ENCODE measurements at places on chromosomes 4 and X.

GRCh38 chr4:100849319-100849718 is 331.5 kb upstream of the EMCN start:
- no peak for DNase-seq

DNA sequence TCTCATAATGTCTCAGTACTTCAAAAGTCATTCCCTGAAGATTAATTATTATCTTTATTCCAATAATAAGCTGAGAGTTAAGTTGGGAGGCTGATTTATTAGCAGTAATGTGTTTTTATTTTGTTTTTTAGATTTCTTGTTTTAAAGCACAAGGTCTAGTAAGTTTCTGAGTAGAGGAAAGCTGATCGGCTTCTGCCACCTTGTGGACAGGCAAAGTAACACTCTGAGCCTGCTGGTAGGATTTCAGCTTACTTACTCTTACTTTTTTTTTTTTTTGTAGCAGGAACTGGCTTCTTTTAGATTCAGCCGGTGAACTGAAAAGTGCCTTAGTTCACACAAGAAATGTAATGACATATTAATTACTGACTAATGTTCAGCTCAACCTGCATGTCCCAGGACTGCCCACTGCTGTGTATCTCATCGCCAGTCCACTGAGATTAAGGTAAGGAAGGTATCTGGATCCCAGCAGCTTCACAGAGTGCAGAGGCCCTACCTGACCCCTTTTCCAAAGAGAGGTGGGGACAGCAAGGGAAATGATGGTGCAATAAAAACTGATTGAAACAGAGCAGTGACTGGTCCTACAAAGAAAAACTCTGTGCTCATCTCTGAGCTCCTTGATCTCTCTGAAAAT is 126.5 kb downstream of the ADGRA3 start:
- DNase-seq: peak; percentile 47

DNA sequence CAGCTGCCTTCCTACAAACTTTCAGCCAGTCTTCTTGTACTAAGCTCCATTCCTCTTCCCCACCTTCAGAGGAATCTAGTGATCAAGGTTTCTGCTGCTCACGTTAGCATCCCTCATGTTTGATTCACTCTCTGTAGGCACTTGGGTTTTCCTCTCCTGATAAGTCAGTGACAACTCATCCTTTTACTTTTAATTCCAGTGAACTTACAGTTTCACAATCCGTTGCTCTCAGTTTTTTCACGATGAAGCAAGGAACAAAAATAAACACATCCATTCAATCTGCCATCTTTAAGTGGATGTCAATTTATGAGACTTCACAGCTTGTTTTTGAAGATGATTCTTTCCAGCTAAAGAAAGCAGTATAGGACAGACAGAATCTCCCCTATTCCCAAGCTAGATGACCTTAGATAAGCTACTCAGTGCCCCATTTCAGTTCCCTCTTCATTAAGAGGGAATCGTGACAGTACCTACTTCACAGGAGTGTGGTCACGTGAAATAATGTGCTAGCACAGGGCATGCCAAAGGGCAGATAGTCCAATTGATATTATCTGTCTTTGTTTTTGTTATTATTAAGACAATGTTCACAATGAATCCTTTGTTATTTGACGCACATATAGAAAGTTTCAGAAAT is 234.3 kb downstream of the PALLD start:
- no peak for DNase-seq

- no peak for DNase-seq
Observed at GRCh38 chr4:7333801-7334421, 100.8 kb downstream of the PSAPL1 start.

DNA sequence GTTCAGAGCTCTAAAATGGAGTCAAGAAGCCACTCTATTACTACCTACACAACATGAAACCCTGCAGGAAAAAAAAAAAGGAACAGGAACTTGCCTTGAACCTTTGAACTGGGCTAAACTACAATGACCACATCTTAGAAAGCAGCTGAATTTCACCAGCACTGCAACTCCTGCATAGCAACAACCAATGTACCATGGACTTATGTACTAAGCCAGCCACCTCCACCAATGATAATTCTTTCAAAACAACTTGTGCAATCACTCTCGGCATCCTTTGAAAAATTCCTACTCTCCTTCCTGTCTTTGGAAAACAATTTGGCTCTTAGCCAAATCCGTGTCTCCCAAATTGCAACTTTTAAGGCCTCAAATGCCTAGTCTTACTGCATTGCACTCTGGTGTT is 26.8 kb upstream of the FMR1 start:
- DNase-seq: no peak

- no peak for DNase-seq
Observed at GRCh38 chrX:111759686-111760085, 78.7 kb downstream of the ALG13 start.

DNA sequence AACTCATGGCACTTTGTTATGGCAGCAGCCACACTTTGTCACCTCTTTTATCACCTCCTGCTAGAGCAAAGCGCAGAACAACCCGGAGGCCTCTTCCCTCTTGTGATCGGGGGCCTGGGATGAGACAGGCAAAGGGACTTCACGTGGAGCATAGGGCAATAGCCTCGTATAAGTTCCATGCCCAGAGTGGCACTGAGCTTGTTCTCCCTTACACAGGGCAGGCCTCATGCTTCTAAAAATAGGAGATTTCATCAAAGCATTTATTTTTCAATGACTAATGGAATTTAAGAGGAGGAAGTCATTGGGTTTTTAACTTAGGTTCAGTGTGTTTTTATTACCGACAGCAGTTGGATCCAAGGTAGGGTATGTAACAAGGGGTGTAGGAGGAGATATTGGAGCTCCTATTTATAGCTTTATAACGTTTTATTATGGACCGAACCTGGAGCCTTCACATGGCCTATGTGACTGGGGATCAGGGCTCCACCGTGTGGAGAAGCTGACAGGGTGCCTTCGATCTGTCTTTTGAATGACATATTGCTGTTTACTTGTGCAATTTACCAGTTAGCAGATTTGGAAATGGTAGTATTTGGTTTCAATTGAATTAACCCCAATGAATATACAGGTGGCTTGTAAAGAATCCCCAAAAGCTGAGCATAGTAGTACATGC is 93.8 kb downstream of the SLC2A9 start:
- no peak for DNase-seq

- no peak for DNase-seq
Observed at GRCh38 chr4:15855804-15856475, 77.8 kb downstream of the CD38 start.

DNA sequence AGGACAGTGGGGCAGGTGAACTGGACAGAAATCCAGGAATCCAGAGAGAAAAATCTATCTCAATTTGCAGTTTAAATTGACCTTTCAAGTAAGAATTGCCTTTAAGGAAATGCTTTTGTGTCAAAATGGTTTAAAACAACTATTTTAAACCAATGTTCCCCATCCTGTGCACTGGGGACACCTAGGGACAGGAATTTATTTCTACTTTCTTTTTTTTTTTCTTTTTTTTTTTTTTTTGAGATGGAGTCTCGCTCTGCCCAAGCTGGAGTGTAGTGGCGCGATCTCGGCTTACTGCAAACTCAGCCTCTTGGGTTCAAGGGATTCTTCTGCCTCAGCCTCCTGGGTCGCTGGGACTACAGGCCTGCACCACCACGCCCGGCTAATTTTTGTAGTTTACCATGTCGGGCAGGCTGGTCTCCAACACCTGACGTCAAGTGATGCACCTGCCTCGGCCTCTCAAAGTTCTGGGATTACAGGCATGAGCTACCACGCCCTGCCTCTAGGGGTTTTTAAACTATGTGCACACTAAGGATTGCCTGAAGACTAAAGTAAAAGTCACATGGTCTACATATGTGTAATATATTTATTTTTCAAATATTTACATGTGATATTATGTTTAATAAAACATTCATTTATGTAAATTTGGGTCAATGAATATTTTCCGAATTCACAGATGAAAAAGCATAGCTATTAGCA is 1213.4 kb downstream of the STIM2 start:
- peak; percentile 2 for DNase-seq

DNA sequence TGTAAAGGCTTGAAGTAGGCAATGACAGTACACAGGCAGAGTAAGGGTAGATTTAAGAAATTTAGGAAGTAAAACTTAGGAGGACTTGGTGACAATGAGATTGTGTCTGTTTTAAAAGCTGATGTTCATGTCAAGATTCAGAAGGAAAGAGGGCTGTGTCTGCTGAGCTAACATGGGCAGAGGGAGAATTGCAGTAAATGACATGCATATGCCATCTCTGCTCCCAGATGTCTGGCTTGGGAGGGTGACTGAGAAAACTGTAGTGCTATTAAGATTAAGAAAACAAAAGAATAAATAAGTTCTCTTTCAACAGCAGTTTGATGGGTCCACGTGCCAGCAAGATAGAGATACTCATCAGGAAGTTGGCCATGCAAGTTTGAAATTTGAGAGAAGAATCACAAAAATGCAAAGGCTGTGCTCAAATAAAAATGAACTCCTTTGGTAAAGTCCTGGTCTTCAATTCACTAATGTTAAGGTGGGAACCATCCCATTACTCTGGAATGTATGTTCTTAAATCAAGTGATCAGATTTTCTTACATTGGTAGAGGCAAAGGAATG is 7.2 kb downstream of the NFXL1 start:
- DNase-seq: no peak

GRCh38 chrX:1212532-1212931 is at the start of gene CRLF2:
Gene CRLF2 (minus strand): TSS chrX:1212649. CDS start chrX:1212634, 15 bp downstream.
- no peak for DNase-seq

DNA sequence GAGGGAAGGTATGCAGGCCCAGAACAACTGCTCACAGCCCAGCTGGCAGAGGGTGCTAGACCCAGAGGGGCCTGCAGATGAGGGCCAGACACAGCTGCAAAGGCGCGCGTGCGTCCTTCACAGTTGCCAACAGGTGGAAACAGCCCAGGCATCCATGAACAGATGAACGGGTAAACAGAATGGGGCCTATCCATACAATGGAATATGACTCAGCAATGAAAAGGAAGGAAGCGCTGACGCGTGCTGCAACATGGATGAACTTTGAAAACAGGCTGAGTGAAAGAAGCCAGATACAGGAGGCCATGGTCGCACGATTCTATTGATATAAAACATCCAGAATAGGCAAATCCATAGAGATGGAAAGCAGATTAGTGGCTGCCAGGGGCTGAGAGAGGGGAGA is 83.1 kb upstream of the DDX3X start:
- no peak for DNase-seq

DNA sequence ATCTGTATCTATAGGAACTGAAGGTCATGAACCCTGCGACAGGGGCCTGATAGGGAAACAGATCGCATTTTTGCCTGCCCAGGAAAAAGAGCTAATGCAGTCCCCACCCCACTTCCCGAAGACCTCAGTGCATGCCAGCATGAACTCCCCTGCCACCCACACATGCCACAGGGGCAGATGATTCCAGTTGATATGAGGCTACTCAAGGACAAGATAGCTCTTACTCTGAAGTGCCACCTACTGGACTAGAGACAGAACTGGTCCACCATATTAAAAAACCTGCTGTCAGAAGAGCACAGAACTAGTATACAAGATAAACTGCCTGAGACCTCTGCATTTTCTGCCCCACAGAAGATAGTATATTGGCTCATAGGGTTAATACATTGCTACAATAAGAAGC is 68.0 kb downstream of the YIPF7 start:
- no peak for DNase-seq
